Inflammatory macrophage (primary cell): ENCODE measurements at places on chromosomes 7 and 10.
A peak's percentile ranks its signal among the peaks of the same experiment; 100 is the strongest.

- DNase-seq, result no peak
These were observed 10.8 kb upstream of the MNX1 start for GRCh38 chr7:157021071-157021870.

DNA sequence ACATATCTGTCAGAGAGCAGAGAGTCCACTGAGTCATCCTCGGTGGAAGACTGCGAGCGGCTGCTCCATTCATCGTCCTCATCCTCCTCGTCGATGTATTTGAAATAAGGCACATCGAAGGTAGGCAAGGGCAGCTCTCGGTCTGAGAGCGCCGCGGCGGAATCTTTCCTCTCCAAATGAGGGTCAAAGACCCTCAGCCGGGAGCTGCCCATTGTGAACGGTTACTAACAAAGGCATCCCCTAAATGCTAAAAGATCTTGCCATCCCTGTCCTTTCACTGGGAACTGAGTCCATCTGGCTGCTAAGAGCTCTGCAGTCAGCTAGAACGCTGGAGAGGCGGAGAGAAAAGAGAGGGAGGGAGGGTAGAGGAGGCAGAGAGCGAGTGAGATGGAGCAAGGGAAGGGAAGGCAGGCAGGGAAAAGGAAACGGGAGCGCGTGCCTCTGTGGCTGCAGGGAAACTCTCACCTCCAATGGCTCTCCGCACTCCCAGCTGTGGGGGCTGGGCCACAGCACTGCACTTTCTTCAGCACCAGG, 163.4 kb downstream of the RAPGEF5 start:
- DNase-seq, result no peak

DNA sequence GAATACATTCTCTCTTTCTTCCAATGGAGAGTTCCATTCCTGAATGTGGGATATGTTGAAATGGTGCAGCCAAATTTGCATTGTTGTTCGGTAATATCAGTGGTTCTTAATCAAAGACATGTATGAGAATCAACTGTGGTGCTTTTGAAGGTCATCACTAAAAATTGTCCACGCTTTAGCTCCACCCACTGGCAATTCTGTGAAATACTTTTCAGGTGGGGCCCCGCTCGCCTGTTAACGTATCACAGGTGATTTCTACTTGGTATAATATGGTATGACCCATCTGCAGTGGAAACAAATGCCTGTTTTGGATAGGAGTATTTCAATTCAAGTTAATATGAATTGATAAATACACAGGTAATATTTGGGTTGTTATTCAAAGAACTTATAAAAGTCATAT, 178.4 kb downstream of the NSUN6 start:
- no peak for DNase-seq

DNA sequence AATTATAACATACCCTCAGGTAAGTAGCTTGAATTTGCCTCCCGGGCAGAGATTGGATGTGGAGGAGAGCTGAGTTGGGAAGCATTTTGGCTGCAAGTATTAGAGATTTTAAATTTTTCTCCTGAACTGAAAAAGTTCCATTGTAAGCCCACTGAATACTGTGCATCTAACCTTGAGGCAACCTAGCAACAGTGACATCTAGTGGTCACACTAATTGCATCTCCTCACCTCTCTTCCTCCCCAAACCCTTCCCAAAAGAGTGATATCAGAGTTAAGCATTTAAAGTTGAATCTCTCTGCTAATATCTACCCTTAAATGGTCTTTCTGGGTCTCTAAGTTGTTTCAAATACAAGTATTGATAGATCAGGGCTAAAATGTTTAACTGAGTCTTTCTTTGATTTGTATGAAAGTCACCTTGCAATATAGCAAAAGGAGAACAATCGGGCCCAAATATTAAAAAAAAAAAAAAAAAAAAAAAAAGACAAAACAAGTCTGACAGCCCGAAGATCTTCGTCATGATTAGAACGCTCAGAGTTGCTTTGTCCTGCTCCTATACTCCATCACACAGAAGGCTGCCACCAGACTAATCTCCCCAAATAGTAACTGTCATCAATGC, 40.4 kb upstream of the DLX5 start:
- DNase-seq, result peak; percentile 18

DNA sequence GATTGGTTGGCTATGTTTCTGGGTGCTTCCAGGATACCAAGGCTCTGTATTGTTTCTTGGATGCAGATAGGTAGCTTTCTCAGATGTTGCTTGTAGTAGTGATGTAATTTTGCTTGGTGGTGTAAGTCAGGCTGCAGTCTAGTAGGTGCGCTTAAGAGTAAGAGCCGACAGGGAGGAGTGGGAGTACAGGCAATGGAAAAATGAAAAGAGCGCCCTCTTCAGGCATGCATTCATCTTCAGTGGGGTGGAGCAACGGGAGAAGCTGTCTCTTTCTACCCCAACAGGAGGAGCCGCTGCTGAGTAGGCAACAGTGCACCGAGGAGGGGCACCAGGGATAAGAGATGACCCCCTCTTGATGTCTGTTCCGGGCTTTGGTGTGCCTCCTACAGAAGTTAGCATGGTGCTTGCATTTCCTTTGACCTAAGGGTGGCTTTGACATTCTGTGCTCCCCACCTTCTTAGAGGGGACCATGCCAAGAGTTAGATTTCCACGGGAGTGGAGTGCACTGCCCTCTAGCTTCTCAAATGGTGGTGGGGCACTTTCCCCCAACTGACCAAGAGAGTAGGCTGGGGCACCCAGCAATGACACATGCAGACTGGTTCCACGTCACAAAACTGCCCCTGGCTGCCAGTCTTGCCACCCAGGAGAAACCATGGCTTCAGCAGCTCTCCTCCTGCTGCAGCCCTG, 56.1 kb downstream of the ZNF783 start:
- DNase-seq, result no peak

DNA sequence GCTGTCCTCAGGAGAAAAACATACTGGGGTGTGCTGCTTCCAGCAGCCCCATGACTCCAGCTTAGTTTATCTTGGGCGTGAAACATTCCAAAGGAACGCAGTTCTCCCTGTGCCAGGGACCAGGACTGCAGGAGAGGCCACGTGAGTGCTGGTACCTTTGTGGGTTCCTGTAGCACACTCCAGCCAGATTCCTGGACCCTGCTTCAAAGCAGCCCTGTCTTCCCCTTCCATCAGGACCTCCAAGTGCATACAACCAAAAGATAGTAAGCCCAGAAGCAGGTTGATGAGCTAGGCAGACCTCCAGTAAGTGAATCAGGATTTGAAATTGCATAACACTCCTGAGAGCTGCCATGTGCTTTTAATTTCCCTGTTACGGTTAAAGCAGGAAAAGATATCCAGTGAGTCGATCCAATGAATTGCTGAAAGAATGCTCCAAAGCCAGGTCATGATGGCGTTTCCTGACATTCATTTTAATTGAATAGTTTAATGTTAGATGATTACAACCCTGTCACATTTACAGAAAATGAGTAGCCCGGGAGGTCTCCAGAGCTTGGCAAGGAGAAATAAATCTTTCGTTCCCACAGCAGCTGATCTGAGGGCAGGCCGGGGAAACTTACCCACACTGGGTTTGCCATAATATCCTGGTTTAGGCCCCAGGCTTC, 38.9 kb upstream of the CPXM2 start:
- no peak for DNase-seq
